ENCODE measurements at places on chromosomes 1 and 21.
A peak's percentile ranks its signal among the peaks of the same experiment; 100 is the strongest.

DNA sequence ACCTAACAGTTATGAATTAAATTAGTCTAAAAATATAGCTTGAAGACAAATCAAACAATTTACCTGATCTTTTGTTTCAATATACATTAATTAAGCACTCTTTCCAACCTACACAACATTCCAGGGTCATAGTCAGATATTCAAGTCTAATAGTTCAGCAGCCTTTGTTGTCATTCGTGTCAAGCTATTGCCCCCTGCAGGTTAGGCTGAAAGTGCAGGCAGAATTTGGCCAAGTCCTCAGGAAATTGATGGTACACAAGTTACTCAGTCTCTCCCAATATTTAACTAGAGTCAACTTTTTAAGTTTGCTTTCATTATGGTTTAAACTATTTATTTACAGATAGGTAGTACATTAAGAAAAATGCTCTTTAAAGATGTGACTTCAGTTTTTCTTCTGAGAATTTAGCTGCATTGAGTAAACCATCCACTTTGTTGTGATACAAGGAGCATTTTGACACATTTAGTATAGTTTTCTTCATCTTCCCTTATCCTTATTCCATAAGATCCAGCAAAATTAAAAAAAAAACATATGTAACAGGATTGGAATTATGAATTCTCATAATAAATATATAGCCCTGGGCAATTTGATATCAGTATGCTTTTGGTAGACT, 130.3 kb upstream of the DPYD start:
- peak; percentile 64 for DNase-seq

- no peak for DNase-seq
Observed at GRCh38 chr1:20351911-20352701, 61.4 kb downstream of the VWA5B1 start.

DNA sequence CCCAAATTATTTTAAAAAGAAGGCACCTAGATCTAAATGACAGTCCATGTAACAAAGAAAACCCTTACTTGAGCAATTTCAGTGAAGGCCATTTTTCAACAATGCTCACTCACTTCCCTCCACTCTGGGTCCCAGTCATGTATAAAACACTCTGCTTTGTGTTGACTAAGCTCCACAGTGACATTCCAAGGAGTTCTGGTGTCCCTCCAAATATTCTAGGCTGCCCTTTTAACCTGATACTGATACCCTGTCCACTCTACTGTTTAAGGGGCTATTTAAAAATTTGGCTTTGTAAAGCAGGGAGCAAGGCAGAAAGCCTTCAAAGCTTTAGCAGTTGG, 73.6 kb downstream of the GNG12 start:
- DNase-seq, result no peak

DNA sequence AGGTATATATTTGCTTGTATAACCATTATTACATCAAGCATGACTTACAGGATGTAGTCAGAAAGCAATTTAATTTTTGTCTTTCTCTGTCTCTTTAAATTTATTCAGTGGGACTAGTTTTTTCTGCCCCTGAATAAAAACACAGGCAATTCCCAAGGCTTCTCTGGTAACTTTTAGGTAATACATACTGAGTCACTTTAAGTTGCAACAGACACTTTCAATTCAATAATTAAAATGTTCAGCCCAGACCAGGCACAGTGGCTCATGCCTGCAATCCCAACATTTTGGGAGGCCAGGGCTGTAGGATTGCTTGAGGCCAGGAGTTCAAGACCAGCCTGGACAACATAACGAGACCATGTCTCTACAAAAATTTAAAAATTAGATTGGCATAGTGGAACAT, 12.3 kb downstream of the SLC44A3 start:
- no peak for DNase-seq

- DNase-seq, result no peak
Observed at GRCh38 chr1:227726924-227727599, 8.0 kb downstream of the JMJD4 start.

DNA sequence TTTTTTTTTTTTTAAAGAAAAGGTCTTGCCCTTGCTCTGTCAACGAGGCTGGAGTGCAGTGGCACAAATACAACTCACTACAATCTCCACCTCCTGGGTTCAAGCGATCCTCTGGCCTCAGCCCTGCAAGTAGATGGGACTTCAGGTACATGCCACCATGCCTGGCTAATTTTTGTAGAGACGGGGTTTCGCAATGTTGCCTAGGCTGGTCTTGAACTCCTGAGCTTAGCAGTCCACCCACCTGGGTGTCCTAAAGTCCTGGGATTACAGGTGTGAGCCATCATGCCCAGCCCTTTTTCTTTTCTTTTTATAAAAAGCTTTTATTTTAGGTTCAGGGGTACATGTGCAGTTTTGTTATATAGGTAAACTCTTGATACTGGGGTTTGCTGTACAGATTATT, 47.2 kb downstream of the TLR5 start:
- DNase-seq, result no peak

GRCh38 chr1:64881281-64881680, 85.1 kb downstream of the JAK1 start:
- no peak for DNase-seq

- DNase-seq, result no peak
Observed at GRCh38 chr21:16588433-16588860, 858.7 kb downstream of the USP25 start.

DNA sequence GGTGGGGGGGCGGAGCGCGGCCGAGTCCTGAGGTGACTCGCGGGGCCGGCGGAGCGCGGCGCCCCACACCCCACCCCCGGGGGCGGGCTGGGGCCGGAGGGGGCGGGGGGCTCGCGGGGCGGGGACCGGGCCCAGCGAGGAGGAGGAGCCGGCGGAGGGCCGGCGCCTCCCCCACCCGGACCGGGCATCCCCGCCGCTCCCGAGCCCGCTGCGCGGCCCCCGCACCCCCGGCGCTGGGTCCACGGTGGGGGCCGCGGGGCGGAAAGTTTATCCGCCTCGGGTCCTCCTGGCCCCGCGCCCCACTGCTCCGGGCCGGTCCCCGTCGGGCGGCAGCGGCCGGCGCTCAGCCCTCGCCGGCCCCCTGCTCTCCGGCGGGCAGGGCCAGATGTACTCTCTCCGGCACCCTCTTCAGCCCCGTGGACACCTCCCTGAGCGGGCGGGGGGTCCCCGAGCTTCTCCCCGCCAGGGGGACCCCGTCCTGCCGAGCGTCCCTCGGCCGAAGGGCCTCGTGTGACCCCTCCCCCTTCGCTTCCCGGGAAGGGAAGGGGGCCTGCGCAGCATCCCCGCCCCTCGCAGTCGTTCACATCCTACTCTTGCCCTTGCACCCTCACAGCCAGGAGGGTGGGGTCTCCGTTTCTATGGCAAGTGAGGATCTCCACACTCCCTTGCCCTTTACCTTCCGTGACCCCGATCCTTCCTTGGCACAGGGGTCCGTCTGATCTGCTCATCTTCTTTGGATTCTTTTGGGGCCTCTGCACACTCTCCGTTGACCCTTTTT, 663 bp downstream of the CAMTA1 start:
- DNase-seq, result peak; percentile 26

GRCh38 chr1:192474080-192474683, 101.4 kb upstream of the RGS1 start:
- DNase-seq, result no peak

DNA sequence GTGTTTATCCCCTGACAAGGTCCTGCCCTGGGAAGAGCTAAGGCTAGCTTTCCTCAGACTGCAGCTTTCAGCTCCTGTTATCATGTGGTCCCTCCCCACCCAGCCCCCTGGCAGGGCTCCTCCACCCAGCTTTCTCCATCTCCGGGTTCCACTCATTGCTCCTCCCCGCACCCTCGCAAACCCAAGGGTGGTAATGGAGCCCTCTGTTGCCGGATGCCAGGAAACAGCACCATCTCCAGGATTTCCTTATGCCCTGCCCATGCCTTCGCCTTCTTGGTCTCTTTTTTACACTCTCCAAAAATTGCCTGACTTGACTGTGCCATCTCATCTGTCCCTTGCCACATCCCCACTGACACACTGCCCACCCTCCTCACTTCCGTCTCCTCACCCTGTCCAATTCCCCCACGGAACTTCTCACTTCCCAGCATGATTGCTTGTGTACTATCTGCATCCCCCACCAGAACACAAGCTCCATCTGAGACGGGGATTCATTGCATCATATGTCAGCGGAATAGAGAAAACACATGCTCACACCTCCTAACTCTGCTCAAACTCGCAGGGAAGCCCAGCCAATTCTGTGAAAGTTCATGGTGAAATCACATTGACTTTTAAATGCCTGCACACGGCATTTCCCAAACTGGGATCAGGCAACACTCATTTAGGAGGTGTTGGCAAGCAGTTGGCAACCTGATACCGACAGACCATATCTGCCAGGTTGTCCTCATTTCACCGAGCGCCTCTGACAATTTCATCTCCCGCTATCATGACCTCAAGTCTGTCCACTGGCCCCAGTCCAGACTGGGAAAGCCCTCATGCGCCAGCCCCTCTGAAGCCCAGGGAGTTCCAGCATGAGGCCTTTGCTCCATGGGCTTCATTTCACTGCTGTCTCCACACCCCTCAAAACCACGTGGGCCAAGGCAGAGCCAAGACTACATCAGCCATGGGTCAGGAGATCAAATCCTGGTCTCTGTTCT, 201.1 kb downstream of the MATN1 start:
- DNase-seq, result no peak

GRCh38 chr1:53127546-53127945, 14.9 kb downstream of the SLC1A7 start:
- peak; percentile 14 for DNase-seq

DNA sequence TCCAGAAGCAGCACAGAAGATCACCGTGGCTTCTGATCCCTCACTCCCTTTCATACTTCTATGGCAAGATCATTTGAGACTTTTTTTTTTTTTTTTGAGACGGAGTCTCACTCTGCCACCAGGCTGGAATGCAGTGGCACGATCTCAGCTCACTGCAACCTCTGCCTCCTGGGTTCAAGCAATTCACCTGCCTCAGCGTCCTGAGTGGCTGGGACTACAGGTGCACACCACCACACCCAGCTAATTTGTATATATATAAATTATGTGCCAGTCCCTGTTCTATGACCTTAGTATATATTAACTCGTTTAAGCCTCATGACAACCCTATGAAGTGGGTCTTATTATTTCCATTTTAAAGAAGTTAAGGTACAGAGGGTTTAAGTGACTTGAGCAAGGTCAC, 298.5 kb downstream of the VAV3 start:
- no peak for DNase-seq

- DNase-seq, result no peak
Observed at GRCh38 chr21:35024513-35024912, 24.6 kb downstream of the RUNX1 start.

GRCh38 chr1:44408212-44408582, 3.1 kb downstream of the RNF220 start:
- DNase-seq, result no peak

DNA sequence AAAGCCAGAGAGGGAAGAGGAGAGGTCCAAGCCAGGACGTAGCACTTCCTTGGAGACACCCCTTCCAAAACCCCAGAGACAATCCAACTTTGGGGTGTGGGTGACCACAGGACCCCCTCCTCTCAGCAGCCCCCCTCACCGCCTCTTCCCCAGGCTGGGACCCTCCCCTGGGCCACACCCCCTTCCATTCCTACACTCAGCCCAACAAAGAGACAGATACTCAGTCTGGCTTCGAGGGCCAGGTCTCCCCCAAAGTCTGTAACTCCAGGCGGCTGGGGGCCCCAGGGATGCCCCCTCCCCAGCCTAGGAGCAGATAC, 1.4 kb downstream of the MEX3A start:
- DNase-seq, result no peak

GRCh38 chr1:9882296-9882944, 27.6 kb downstream of the CTNNBIP1 start:
- no peak for DNase-seq

DNA sequence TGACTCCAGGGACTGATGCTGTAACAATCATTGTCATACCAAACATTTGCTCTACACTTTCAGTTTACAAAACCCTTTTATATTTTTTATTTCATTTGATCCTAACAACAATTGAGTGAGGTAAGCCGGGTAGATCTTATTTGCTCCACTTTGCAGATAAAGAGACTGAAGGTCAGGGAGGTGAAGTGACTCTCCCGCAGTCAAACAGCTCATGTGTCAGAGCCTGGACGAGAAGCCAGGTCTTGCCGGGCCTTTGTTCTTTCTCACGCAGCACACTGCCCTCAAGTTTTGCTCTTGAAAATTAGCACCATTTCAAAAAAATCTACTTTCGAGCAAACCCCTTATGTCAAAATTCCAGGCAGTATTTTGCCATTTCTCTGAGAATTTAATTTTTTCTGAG, 65.2 kb downstream of the CD247 start:
- no peak for DNase-seq

DNA sequence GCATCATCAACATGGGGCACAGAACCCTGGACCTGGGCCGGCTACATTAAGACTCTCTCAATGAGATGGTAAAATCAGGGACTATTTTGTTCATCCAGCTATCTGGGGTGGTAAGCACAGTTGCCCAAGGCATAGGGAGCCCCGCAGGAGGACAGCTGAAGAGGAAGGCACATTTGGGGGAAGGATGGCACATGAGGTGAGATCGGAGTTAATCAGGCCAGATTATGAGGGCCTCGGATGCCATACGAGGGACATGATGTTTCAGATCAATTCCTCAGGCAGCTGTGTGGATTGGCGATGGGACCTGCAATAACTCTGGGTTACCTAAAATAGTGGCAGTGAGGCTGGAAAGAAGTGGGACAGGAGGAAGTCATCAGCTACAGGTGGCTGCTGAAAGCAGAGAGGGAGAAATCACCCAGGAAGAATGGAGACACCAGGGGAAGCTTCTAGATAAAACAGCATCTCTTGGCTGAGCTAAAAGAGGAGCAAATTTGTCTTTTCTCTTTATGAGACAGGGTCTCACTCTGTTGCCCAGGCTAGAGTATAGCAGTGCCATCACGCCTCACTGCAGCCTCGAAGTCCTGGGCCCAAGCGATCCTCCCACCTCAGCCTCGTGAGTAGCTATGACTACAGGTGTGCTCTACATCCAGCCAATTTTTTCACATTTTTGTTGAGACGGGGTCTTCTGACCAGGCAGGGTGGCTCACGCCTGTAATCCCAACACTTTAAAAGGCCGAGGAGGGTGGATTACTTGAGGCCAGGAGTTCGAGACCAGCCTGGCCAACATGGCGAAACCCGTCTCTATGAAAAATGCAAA, 21.1 kb downstream of the TOMM20 start:
- DNase-seq, result no peak

- DNase-seq, result no peak
Observed at GRCh38 chr1:98428864-98429263, 232.7 kb upstream of the SNX7 start.

- no peak for DNase-seq
Observed at GRCh38 chr1:235659186-235659771, 9.7 kb upstream of the GNG4 start.
